Activated CD4-positive, alpha-beta T cell treated with anti-CD3 and anti-CD28 coated beads for 4 hours (primary cell): ENCODE measurements at places on chromosomes 7 and 10.

GRCh38 chr10:58951746-58952145 is 224.7 kb upstream of the PHYHIPL start:
- DNase-seq, result no peak

DNA sequence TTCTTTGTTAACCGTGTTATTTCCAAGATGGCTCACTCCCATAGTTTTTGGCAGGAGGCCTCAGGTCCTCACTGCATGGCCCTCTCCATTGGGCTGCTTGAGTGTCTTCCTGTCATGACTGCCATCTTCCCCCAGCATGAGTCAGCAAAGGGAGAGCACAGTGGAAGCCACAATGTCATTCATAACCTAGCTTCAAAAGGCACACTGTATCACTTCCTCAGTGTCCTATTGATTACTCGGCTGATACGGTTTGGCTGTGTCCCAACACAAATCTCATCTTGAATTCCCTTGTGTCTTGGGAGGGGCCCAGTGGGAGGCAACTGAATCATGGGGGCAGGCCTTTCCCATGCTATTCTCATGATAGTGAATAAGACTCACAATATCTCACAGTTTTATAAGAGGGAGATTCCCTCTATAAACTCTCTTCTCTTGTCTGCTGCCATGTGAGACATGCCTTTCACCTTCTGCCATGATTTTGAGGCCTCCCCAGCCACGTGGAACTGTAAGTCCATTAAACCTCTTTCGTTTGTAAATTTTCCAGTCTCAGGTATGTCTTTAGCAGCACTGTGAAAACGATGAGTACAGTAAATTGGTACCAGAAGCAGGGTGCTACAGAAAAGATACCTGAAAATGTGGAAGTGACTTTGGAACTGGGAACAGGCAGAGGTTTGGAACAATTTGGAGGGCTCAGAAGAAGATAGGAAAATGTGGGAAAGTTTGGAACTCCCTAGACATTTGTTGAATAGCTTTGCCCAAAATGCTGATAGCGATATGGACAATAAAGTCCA is 106.5 kb downstream of the PRLHR start:
- no peak for DNase-seq

DNA sequence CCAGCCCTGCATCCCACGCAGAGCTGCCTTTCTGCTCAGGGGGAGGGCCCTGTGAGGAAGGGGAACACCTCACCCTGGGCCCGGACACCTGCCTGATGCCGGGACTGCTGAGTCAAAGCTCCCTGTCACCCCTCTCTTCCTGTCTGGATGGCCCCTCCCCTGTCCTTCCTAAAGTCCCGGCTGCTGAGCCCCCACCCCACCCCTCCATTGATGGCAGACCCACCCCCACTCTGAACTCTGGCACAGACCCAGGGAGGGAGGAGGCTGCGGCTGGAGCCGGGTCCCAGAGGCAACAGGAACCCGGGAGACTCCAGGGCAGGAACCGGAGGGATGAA is 78.7 kb downstream of the ELFN1 start:
- DNase-seq, result no peak

GRCh38 chr7:143495851-143496250 is 18.2 kb downstream of the TAS2R41 start:
- no peak for DNase-seq

- DNase-seq, result no peak
Measured at GRCh38 chr10:89342206-89342958, 14.6 kb downstream of the IFIT3 start.

DNA sequence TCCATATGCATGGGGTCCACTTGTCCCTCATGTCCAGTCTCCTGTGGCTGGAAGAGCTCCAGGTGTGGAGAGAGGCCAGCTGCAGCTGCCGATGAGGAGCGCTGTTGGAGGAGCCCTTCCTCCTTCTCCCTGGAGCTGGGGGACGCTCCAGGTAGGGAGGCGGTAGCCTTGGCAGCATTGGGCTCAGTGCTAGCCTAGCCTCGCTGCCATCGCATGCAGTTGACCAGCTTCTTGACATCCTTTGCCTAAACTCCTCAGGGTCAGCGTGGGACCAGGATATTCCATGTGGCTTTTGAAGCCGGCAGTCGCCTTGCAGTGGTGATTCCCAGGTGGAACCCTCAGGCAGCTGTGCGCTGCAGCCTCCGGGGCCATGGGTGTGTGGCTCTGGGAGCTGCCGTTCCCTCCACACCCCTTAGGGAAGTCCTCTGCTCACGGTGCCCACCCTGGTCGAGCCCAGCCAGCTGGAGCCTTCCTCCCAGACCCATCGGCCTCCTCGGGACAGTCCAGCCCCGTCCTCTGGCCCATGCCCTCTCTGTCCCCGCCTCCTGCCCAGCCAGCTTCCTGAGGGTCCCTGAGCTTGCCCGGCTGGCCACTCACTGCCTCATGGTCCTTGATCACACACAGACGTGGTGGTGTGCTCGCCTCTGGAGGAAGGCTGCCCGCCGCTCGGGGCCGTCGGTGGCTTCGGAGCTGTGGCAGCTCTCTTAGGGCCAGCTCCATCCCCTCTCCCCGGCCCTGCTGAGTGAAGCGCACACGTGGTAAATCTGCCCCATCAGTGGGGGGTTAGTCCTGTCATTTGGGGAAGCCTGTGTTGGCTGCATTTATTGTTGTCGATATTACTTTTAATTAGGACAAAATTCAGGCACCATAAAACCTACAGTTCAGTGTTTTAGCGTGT is 21.2 kb downstream of the INPP5A start:
- no peak for DNase-seq

DNA sequence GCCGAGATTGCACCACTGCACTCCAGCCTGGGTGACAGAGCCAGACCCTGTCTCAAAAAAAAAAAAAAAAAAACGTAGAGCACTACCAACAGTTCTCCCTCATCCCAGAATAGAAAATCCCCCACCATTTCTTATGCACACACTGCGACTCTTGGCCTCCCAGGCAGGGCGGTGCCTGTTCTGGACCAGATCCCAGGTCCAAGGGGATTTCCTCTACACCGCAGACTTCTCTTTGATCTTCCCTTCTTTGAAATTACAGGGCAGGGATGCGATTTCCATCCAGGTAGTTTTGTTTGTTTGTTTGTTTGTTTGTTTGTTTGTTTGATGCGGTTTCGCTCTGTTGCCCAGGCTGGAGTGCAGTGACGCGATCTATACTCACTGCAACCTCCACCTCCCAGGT is 91.8 kb downstream of the SEPTIN14 start:
- DNase-seq, result no peak

DNA sequence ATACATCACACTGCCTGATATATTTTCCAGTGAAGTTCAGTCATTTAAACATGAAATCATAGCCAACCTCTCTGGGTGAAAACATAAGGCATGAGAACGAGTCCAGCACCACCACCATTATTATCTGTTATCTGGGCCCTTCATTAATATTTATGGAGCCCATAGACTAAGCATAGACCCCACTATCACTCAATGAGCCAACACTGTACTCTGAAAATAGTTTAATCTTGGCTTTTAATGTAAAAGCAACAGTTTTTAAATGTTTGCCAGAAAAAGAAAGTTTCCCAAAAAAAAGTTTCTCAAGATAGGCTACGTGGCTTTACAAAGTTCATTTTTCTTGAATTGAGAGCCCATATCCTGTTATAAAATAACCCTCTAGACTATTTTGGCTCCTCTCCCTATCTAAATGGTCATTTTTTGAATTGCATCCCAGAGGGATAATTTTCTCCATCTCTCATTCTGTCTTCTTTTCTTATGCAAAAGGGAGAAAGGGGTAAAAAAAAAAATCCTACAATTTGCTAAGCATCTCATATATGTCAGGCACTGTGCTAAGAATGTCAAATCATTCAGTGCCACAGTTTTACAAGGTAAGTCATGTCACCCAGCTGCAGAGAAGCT is 66.1 kb downstream of the FZD1 start:
- DNase-seq, result no peak

DNA sequence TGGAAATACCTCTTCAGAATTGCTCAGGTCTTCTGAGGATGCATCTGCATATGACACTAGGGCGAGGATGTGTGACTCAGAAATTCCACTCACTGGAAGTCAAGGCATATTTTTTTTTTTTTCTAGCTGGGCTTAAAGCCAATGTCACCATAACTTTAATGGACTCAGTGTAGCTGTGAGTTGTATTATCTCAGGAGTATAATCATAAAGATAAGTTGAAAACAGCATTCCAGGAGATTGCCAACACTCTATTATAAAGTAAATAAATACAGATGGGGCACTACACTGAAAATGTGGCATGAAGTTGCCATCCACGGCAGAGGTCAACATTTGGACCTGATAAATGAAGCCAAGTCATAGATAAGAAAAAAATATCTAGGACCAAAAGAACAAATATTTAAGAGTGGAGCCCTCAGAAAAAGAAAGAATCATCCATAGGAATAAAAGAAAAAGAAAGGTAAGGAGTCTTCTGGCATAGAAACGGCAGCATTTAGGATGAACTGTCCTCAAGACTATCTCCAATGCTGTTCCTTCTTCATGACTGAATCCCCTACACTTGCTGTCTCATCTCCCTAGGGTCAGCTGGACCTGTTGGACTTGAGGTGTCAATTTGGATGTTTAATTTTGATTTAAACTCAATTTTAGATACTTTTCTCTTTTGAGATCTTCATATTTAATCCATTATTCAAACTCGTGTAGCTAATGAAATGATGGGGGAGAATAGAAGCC is 72.9 kb upstream of the CAV2 start:
- no peak for DNase-seq

DNA sequence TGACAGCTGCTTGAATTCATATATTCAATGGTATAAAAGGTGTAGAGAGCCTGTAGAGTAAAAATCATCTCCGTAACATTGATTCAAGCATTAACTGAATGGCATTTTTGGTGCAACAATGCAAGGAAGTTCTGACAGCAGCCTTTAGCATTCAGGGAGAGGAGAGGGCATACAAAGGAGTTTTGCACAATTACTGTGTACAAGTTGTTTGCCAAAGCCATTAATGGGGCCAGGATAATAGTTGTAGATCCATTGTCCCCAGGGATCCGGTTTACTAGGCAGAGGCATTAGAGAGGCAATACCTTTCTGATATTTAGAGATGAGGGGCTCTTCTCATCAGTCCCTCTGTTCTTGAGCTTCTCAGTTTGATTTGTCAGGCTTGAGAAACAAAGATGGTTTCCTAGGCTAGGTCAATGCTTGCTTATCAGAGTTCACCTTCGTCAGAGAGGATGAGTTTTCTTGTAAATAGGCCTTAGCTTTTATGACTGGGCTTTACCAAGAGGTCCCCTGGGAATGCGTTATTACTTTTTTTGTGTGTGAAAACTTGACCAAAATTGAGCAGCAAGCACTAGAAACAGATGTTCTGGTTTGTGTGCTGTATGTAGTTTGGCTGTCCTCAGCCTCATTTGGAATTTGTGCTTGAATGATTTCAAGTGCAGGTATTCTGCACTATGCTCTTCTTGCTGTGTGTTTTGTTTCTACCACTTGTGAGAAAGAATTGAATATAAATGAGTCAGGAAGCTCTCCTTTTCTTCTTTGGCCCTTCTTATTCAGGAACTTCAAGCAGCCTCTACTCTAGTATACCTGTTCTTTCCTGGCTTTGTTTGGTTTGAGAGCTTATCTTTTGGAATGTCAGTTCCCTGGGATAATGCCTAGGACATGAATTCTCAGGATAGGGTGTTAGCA is 32.0 kb downstream of the SND1 start:
- no peak for DNase-seq
